ENCODE measurements at places on chromosomes 3 and 15.
A peak's percentile ranks its signal among the peaks of the same experiment; 100 is the strongest.

GRCh38 chr3:54257125-54257720 is 134.9 kb downstream of the CACNA2D3 start:
- DNase-seq, result no peak

DNA sequence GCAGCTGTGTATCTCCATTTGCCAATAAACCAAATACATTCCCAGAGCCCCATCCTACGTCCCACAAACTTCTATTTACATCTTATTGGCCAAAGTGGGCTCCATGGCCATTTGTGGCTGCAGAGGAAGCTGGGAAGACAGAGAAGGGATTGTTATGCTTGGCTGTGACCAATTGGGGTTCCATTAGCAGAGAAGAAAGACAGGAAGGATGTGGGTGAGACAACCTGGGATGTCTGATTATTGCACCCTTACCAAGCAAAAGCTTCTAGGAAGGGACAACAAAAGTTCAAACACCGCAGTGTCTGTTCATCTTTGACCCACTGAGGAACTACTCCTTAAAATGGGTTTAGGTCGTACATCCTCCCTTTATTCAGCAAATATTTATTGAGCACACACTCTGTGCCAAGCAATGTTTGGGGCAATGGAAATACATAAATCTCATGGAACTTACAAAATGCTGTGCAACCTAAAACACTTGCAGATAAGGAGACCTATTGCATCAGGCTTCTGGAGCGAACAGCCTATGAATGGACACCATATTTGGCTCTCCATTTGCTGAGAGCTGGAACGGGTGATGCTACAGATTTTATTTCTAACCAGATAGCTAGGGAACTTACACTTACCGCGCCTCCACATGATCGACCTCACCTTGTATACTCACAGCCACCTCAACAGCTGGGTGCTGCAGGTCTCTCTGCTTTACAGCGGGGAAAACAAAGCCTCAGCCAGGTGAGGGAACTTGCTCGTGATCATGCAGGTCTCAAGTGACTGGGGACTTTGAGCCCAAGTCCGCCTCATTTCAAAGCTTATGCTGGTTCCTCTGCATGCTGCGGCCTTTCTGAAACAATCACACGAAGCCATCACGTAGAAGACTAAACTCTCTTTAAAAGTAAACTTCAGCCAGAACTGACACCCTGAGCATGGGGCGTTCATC is 21.4 kb upstream of the NR2E3 start:
- no peak for DNase-seq

DNA sequence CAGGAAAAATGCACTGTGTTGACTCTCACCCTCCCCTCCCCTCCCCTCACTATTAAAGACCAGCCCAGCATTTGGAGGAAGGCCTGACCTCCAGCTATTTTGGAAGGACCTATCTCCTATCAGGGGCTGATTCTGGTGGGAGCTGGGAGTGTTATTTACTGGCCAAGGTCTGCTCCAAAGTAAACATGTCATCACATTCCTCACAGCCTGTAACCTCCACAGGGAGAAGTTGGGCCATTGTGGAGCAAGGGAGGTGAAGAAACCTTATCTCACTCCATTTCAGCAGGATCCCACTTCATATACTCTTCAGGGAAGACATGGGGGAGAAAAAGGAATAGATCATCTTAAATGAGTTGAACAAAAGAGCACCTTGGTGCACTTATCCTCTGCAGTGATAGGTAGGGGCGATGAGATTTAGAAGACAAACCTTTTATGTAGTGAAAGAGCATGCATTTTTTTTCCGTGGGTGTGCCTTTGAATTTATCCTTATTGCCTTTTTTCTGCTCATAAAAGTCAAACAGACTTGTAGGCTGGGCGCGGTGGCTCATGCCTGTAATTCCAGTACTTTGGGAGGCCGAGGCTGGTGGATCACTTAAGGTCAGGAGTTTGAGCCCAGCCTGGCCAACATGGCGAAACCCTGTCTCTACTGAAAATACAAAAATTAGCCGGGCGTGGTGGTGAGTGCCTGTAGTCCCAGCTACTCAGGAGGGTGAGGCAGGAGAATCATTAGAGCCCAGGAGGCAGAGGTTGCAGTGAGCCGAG is 15.6 kb upstream of the FLNB start:
- DNase-seq, result no peak

DNA sequence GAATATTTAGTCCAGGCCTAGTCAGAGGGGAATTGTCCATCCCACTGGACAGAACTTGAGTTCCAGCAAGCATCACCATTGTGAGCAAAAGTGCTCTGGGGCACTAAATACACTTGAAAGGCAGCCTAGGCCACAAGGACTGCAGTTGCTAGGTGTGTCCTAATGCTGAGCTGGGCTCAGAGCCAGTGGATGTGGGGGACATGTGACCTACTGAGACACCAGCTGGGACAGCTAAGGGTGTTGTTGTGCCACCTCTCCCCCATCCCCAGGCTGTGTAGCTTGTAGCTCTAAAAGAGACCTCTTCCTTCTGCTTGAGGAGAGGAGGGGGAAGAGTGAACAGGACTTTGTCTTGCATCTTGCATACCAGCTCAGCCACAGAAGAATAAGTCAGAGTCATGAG is 120.9 kb downstream of the DTWD1 start:
- DNase-seq, result no peak

DNA sequence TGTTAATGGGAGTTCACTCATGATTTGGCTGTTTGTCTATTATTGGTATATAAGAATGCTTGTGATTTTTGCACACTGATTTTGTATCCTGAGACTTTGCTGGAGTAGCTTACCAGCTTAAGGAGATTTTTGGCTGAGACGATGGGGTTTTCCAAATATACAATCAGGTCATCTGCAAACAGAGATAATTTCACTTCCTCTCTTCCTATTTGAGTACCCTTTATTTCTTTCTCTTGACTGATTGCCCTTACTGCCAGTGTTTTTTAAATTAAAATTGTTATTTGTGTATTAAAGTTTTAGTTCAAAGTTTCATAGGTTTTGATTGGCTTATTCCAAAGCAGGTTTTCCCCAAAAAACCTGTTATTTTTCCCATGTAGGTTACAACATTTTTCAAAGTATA is 390.5 kb upstream of the RBMS3 start:
- no peak for DNase-seq

- DNase-seq, result no peak
Measured at GRCh38 chr3:64160000-64160695, 65.1 kb downstream of the PRICKLE2 start.

DNA sequence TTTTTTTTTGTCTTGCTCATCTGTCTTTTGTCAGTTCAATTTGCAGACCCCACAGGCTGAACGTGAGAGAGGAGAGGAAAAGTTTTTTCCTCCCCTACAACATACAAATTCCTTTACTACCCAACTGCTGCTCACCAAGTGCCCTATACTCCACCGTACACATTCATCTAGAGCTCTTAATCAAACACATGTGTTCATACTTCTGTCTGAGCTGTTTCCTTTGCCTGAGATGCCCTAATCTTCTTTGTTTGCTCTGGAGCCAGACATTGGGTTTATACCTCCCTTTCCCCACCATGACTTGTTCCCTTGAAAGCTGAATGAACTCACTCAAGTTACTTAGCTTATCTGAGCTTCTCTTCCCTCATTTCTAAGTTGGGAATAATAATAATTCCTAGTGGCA is 122.7 kb upstream of the RASGRP1 start:
- no peak for DNase-seq

- DNase-seq, result peak; percentile 35
Measured at GRCh38 chr3:51681453-51681852, 10.4 kb downstream of the TEX264 start.

GRCh38 chr3:12479919-12480427 is 4.3 kb upstream of the TSEN2 start:
- DNase-seq, result no peak

DNA sequence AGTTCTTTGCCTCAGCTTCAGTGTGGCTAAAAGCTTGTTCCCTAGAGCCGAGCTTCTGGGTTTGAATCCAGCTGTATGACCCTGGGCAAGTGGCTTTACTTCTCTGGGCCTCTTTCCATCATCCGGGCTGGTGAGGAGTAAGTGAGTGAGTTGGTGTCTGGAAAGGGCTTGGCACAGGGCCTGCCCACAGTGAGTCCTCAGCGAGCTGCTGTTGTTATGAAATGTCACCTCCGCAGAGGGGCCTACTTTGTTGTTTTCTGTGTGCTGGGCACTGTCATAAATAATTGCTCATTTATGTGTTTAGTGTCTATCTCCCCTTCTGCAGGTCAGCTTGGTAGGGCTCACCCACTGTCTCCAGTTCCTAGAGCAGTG is 31.7 kb downstream of the SLC6A6 start:
- no peak for DNase-seq

DNA sequence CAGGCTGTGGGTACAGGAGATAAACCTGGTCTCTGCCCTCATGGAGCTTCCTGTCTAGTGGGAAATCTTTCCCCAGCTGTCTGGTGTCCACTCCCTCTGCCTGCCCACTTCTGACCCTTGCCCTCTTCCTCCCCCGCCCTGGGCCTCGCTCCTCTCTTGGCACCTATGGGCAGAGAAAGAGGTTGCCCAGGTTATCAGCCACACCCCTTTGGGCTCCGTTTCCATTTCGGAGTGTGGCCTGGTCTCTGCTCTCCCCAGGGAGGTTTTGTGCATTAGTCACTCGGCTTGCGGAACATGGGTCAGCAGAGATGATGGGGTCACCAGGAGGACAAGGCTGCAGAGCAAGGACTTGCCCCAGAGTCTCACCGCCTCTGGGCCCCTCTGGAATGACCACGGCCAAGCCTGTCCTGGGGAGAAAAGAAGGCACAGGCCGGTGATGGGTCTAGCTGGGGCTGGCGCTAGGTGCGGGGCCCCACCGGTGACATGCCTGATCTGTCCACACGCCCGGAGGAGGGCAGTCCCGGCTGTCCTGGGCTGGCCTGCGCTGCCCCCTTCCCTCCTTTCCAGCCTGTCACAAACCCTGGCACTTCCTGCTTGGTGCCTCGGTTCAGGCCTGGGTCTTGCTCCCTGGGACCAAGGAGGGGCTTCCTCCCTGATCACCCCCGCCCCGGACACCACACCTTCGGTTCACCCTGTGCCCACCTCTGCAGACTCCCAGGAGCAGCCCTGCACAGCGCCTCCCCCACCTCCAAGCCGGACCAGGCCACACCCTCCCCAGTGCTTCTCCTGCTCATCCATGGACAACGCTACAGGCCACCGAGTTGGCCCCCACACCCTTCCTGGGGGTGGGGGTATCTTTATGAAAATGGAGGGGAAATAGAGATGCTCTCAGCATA is 35.6 kb upstream of the MUC4 start:
- no peak for DNase-seq

DNA sequence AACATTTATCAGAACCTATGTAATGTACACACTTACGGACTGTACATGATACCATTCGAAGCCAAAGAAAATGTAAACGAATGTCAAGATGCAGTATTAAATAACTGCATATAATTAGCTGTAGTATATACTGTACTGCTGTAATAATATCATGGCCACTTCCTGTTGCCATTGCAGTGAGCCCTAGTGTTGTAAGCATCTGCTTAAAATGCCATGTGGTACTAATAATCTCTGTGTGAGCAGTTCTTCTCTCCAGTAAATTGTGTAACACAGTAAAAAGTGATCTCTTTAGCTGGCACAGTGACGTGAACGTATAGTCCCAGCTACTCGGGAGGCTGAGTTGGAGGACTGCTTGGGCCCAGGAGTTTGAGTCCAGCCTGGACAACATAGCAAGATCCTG is 8.6 kb downstream of the SPG11 start:
- no peak for DNase-seq

DNA sequence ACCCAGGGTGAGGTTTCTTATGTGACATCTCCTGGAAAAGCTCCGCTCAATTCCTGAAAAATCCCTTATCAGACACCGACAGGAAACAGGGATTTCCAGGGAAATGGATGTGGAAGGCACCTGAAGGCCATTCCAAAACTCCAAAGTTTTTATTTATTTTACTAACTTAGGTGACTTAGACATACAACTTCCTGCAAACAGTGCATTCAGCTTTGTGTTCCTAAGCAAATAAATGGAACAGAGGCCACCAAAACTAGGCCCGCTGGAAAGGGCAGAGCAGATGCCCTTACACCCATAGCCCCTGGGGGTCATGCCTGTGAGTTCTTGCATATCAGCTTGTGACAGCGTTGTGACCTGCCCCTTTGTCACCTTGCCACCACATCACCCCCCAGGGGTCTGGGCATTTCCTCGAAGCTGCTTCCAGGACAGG is 239.4 kb downstream of the XXYLT1 start:
- DNase-seq, result no peak

DNA sequence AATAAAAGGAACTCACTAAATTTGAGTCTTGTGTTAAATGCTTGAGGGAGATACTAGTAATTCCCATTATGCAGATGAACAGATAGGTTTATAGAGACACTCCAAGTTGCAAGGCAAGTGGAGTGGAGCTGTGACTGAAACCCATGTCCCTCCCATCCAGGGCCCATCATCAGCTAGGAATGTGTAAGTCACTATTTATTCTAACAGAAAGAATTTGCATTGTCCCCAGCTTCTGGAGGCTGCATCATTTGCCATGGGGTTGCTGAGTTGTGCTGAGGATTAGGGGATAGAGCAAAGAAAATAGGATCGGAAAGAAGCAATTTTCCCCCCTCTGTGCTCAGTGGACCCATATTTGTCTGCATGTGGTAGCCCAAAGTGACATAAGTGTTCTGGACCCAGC is 197.4 kb upstream of the RGMA start:
- DNase-seq, result no peak

DNA sequence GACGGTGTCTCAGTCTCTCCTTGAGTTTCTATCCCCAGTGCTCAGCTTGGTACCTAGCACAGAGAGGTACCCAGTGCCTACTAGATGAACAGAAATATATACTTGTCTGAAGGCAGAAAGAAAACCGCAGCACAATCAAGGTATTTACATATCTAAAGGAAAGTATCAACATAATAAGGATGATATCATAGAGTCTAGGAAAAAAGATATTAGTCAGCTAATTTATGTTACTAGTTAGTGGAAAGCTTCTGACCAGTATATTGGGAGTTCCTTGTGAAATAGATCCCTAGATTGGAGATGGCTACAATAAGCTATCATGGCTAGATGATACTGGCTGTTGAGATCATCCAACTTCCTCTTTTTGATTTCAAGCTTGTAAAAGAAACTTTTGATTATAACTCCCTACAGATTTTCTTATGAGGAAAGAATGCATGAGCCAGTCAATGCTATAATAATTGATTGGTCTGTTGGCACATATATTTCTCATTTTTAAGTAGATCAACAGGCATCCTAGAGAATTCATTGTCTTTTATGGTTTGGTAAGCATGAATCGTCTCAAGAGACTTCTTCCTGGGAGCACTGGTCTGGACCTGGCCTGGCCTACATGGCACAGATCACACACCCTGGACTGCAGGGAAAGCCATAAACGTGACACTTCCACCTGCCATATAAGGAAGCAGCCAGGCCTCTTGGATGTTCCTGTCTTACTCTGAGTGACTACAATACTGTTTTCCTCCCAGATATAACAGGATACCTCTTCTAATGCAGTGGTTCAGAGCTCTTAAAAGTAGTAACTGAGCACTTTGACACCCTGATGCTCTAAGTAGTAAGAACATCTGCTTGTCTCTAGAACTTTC is 60.7 kb downstream of the IMPG2 start:
- DNase-seq, result no peak

GRCh38 chr3:41592753-41593510 is 369.0 kb downstream of the ULK4 start:
- DNase-seq, result no peak

GRCh38 chr3:32977861-32978260 is 26.4 kb downstream of the CCR4 start:
- no peak for DNase-seq
